Bronchial smooth muscle cell (primary cell): ENCODE measurements at places on chromosomes 3 and 15. TPM values are rescaled to one million over a fixed set of nuclear protein-coding genes. Genes with fewer than 3 reads are reported as not detected.

Gene RARRES1
- total RNA-seq = 53.5 and 174 TPM in 2 replicates

Gene LDHAL6B
- total RNA-seq = not detected in 2 replicates

Gene APOD
- 1.2 and 1.3 TPM in 2 replicates for total RNA-seq

Gene DGKG
- 2.5 TPM in 1 of 2 replicates, not detected in the other for total RNA-seq

Gene AMT
- total RNA-seq = 2.5 and 4.4 TPM in 2 replicates

Gene HTR3E
- not detected in 2 replicates for total RNA-seq

Gene PYGO1
- total RNA-seq = 6.3 and 7.4 TPM in 2 replicates

Gene CFAP92
- total RNA-seq = under 0.01 TPM in 1 of 2 replicates, not detected in the other

Gene ACSBG1
- total RNA-seq = not detected in 2 replicates
